ENCODE measurements at places on chromosomes 1 and 21.

DNA sequence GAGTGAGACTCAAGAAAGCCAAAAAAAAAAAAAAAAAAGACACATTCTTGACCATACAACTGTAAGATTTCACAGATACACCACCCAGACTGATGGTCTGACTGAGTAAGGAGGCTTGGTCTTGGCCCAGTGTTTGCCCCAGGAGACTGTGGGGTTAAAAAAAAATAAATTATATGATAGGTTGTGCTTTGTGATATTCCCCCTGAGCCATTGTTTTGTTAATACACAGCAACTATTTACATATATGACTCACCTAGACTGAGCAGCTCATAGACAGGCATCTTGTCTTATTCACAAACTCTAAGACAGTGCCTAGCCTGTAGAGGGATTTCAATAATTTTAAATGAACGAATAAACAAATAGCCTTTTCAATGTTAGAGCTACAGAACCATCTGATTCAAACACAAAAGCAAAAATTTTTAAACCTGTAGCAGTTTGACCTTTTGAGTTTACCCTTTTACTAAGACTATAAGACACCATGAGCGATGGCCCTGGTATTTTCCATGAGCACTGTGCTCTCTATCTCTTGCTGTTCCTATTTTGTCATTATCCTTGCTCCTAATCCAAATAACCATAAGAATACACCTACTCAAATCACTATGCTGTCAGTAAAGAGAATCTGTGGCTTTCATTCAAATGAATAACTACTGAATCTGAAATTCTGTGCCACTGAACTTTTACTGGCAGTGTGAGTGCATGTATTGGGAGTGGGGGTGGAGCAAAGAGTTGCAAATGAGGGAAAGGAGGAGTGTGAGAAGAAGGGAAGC lies 199.4 kb upstream of the PTBP2 start:
- DNase-seq = no peak

DNA sequence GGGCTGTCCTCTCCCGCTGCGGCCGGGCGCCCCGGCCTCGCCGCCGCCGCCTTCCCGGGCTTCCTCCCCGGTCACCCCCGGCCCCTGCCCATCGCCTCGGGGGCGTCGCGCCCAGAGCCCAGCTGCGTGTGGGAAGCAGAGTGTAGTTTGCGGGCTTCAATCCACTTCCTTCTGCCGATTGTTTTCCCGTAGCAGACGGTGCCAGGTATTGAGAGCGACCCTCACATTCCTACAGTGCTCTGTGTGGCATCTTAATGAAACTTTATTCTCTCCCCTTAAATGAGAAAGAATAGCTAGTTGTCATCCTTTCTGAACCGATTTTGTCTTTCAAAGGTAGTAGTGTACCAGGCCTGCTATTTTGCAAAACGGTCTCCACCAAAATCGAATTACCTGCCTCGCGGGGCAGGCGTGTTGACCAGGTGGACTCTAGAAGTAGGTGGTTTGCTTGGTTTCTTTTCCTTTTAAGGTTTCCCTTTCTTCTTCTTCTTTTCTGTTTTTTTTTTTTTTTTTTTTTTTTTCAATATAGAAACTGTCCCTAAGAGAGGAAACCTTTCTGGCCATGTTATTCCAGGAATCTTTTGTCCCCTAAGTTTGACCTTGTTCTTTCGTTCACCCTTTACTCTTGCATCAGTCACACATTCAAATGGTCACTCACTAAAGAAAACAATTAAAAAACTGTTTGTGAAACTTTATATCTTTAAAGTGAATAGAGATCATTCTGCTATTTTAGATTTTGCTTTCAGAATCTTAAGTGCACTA lies 881 bp downstream of the USP25 start:
- no peak for DNase-seq

GRCh38 chr1:46394108-46394871 lies at the start of gene FAAH:
TSS of gene FAAH (plus strand) at chr1:46394317. CDS start at chr1:46394349, 32 bp downstream.
- DNase-seq = no peak

DNA sequence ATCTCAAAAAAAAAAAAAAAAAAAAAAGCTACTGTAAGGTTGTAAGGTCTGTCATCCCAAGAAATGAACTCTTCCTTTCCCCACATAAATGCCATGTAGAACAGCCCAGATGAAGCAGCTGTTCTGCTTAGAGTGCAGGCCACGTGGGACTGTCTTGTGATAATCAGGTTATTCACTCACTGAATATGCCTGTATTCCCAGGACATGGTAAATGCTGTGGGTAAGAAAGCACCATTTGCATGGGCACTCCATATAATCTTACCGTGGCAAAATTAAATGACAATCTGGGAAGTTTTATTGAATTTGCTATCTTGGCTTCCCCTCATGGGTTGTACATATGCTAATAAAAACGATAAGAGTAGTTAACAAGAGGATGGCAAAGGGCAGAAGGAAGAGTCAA lies 13.8 kb downstream of the RGS5 start:
- no peak for DNase-seq

DNA sequence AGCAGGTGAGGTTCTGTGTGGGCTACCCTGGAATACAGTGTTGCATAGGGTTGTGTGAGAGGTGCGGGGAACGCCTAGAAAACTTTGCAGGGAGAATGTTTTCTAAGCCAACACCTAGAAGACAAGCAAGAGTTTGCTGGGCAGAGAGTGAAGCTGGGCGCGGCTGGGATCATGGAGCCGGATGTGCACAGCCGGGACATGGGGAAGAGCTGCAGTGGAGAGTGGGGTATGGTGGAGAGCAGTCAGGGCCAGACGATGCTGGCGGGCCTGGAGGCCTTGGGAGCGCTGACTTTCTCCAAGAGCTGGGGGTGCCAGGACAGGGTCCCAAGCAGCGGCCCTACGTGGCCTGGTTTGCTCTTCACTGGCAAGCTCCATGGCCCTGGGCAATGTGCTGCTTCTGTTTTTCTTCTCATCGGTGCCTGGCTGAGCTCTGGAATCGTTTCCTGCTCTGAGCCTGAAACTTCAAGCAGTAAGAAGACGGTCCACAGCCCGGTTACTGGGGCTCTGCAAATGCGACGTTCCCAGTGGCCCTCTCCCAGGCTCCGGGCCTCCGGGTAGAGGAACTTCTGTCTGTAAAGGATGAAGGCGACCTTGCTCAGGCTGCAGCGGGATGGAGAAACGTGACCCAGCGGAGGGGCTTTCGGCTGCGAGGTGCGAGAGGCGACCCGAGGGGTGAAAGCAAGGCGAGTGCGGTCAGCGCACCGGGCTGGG lies 51.9 kb upstream of the CD34 start:
- DNase-seq = no peak
